ENCODE measurements at places on chromosomes 2 and 18. TPM values are rescaled to one million over a fixed set of nuclear protein-coding genes. Genes with fewer than 3 reads are reported as not detected.

DNA sequence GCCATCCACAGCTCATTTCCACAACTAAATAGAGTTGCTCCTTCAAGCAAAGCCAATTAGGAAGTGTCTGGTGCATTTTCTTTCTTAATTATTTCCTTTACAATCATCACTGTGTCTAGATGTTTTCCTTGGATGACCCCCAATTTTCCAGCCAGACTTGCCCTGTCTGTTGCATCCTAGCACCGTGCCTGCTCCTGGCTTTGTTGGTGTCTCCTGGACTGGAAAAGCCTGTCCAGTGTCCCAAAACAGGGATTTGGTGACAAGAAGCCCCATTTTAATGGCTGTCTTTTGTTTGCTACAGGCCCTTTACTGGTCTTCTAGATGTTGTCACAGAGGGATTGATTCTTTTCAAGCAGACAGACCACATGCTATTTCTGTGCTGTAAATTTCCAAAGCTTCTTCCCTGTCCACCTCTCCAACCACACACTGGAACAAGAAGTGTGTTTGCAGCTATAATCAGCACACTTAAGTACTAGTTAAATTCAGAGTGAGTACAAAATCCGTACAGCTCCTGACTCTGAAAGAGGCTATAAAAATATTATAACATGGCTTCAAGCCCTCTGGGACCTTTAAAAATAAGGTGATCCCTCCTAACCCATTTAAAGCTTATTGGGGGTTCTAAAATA, 38.4 kb downstream of the RNF144A start:
- no peak for DNase-seq

DNA sequence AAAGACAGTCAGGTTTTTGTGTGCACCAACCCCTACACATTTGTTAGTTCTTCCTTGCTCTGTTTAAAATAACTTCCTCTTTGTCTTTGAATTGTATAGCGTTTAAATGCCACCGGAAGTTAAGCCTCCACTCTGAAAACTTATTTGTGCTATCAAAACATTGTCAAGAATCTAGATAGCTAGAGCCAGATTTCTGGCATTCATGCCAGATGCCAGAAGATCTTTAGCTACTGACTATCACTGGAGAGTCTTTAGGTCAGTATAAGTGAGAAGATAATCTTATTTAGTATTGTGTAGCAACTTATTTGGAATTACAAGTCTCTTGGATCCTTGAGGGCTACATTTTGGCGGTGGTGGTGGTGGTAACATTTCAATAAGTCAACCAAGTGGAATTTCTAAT, 63.4 kb upstream of the ADAM23 start:
- DNase-seq = no peak

DNA sequence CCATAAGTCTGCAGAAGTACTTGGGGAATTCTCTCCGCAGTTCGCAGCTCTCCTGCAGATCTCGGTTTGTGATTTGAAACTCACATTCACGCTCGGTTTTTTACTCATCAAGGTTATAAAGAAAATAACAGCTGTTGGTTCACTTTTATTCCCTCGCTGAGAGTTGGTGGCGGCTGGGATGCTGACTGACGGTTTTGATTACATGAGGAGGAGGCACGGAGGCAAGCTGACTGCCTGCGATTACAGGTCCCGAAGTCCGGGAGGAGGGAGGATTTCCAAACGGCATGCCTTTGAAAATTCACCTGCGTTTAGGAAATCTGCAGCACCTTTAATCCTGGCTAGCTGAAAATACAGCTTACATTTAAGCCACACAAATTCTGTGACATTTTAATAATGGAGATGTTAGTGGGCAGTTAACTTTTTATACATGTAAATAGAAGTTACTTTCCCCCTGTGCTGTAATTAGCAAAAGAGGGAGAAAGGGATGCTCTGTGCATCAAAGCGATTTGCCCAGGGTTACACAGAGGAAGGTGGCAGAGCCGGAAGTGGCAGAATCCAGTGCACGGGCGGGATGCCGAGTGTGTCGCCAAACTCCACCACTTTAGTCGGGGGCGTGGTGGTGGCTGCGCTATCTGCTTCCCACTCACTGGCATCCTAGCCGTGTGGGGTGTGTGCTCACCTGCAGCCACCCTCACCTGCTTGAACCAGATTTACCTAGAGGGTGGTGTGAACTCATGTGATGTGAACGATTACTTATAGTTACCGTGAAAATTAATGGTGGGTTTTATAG, 14.7 kb downstream of the AGAP1 start:
- no peak for DNase-seq

GRCh38 chr18:28905509-28905908, 728.6 kb upstream of the CDH2 start:
- no peak for DNase-seq

GRCh38 chr2:82656420-82656819, 1802.7 kb downstream of the SUCLG1 start:
- no peak for DNase-seq

DNA sequence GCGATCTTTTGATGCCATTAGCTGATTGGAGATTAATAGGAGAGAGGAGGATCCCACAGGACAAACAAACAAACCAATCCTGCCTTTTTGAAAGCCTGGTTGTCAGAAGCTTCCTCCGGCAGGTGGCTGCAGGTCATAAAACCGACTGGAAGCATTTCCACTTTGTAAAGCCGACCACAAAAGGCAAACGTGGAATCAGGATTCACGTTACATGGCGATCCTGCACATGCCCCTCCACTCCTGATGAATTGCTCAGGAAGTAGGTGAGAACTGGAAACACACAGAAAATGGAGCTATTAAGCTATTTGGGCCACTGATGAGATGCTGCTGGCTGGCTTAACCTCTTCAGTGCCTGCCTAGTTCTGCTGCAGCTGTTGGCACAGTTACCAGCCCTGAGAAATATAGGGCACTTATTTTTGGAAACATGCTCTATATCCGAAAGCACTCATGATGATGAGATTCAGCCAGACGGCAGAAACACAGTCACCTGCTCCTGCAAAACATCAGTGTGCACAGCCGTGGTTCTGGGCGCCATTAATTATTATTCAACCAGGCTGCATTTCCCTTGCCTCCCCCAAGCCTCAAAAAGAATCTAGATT, 110.3 kb upstream of the ST6GAL2 start:
- DNase-seq = no peak

DNA sequence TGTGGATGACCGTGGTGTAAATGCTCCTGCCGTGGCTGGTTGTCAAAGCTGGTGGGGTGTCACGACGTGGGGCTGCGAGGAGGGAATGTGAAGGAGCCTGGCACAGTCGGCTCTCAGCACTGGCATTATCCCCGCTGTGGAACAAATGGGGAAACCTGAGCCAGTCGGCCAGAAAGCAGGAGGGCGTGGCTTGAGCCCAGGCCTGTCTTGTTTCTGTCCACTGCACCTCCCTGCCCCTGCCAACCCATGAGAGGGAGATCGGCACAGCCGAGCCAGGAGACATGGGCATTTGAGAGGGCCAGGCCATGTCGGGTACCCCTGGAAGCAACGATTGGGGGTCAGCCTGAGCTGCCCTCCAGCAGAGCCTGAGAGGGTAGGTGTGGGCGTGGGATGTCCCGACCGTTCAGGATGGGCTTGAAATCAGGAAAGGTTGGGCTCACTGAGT, 44.5 kb downstream of the PDIA6 start:
- DNase-seq = peak; percentile 68

GRCh38 chr2:41774011-41774605, 273.7 kb upstream of the PKDCC start:
- no peak for DNase-seq

- DNase-seq = no peak
Measured at GRCh38 chr18:70068981-70069380, 121.3 kb upstream of the CD226 start.

- peak; percentile 78 for DNase-seq
Measured at GRCh38 chr18:7272311-7273049, 41.6 kb downstream of the LRRC30 start.

GRCh38 chr2:42102024-42102590, 54.3 kb downstream of the PKDCC start:
- DNase-seq = peak; percentile 84

DNA sequence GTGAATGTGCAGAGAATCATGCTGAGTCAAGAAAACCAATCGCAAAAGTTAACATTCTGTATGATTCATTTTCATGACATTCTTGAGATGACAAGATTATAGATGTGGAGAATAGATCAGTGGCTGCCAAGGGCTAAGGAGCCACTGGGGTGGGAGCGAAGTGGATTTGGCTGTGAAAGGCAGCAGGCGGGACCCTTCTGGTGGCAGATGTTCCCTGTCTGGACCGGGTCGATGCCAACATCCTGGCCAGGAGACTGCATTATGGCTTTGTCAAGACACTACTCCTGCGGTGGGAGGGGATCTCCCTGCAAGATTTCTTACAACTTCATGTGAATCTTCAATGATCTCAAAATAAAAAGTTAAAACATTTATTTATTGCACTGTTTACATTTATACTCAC, 427.9 kb downstream of the GALR1 start:
- no peak for DNase-seq

DNA sequence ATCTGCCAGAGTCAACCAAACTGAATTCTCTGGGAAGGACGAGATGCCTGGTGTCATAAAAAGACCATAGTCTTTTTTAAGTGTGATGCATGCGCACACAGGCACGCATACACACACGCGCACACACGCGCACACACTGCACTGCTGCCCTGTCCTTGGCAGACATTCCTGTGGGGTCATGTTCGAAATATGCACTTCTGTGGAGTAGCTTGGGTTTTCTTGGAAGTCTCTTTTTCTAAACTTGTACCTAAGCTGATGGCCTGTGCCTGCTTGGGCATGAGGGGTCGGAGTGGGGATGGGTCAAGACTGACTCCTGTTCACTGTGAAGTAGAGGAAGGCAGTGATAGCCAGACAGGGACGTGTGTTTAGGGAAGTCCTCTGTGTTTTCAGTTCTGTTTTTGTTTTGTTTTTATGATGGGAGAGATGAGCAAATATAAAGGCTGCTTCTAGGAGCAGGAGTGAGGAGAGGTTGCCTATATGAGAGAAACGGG, 4.0 kb upstream of the RMC1 start:
- DNase-seq = no peak

DNA sequence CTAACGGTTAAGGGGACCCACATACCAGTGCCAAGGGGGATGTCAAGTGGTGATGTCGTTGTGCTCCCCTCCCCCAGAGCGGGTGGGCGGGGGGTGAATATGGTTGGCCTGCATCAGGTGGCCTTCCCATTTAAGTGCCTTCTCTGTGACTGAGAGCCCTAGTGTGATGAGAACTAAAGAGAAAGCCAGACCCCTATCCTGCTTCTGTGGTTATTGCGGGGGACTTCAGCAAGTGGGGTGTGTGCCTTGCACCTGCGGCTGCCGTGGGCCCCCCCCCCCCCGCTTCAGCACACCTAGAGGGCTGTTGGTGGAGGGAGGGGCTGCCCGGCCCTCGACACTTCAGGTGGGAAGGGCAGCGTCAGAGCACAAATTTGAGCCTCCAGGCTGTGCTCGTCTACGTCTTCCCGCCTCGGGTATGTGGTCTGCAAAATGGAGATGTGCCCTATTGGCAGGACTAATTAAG, 6.1 kb downstream of the CTDSP1 start:
- DNase-seq = no peak

DNA sequence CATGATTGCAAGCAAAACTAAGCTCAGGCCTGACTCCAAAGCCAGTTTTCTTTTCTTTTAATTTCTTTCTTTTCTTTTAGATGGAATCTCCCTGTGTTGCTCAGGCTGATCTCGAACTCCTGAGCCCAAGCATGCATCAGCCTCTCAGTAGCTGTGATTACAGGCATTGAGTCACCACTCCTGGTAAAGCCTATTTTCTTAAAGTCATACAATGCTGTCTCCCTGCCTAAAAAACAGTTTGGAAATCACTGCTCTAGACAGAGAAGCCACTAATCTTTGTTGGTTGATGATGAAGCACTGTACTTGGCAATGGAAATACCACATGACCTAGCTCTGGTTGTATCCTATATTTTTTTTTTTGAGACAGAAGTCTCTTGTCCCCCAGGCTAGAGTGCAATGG, 33.1 kb upstream of the ZNF532 start:
- DNase-seq = no peak

TIMM21 gene
- 105 TPM for total RNA-seq

MLPH gene
- total RNA-seq = 15.7 TPM

HOXD12 gene
- not detected for total RNA-seq

ERCC3 gene
- total RNA-seq = 23.4 TPM

RGPD4 gene
- 0.19 TPM for total RNA-seq

SKOR2 gene
- total RNA-seq = not detected

Measured in cardiac septum (tissue), 1 donor.